ENCODE measurements at places on chromosomes 1 and 21.

GRCh38 chr1:217388522-217389065, 242.3 kb downstream of the GPATCH2 start:
- no peak for DNase-seq

GRCh38 chr1:90924982-90925381, 96.9 kb downstream of the ZNF644 start:
- no peak for DNase-seq

DNA sequence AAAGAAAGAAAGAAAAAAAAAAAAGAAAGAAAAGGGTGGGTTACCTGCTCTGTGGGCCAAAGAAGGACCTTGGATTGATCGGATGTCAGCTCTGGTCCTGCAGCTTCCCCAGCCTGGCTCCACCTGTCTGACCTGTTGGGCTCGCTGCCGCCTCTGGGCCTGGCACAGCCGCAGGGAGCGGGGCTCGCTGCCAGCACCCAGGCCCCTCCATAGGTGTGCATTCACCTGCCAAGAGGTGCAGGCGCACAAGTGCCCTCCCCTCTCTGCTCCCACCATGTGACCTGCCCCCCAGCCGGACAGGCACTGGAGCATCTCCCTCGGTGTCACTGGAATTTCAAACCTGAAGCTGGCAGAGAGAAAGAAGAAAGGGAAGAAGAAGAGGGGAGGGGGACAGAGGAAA, 33.1 kb upstream of the GPR157 start:
- no peak for DNase-seq

DNA sequence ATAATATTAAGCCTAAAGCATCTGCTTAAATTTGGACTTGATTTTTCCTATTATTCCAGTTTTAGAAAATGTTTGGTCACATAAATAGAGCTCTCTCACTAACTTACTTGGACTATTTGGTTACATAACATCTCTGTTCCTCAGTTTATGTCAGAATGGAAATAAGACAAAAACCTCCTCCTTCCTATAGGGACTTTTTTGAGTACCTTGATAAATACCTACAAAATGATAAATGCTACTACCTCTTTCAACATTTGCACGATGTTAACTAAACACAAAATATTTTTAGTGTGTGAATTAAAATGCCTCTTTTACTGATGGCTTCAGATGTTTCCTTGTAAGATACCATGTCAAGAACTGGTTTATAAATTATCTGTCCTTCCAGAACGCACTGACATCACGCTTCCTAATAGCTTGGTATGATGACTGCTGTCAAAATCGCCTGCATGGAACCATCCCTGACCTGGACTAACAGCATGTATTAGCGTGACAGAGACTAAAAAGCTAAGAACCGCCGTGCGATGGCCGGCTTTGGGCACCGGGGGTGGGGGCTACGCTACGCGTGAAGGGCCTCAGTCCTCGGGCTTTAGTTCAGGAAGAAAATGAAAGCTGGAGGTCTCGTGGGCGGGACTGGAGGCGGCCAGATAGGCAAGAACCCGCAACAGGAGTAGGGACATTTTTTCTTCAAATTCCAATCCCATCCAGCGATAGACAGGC, 133.2 kb upstream of the BARHL2 start:
- DNase-seq: no peak

DNA sequence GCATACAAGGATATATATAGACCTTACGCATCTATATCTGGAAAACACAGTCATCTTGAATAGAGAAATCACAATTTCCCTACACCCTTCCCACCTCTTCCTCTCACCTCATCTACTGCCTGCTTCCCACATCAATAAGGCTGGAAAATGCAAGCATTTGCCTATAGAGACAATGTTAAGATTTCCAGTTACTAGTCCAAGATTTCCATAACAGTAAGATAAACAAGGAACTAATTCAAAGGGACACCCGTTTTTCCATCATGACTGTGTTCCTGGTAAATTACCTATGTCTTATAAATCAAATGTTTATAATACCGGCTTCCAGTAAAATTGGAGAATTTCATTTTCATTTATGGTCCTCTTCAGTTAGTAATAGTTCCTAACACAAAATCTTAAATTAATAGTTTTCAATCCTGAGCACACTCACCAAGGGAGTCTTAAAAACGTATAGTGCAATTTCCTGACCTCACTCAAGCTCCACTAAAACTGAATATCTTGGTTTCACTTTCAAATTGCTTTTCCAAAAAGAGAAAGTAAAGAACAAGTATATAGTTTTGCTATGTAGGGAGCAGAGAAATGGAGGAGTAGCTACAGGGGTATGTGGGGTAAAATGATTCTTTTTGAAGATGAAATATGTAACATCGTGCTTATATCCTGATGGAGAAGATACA, 398.7 kb downstream of the PLPP3 start:
- no peak for DNase-seq

All from astrocyte of the cerebellum (primary cell).